ENCODE measurements at places on chromosomes 7 and 10.
A peak's percentile ranks its signal among the peaks of the same experiment; 100 is the strongest.

GRCh38 chr10:97676770-97677581 lies 10.1 kb downstream of the AVPI1 start:
- DNase-seq, result no peak

- no peak for DNase-seq
Observed at GRCh38 chr10:59073456-59074053, 102.9 kb upstream of the PHYHIPL start.

DNA sequence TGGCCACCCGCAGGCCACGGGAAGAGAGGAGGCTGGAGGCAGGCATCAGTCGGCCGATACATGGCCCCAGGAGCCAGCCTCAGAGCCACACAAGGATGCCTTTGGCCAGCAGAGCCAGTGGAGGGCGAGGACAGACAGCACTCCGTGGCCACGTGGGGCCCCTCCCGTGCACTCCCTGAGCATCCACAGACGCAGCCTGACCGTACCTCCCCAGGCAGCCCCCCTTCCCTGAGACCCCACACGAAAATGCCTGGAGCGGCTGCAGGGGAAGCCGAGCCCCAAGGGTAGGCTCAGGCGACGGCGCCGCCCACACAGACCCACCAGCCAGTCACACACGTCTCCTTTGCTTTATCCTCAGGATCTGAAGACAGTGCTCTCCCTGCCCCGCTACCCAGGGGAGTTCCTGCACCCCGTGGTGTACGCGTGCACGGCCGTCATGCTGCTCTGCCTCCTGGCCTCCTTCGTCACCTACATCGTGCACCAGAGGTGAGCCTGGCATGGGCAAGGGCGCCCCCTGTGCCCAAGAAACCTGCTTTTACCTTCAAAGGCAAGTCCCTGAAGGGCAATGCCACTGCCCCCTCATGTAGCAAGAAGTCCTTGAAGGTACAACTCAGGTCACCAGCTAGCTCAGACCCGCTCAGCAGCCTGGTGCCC lies 9.0 kb downstream of the ADGRA1 start:
- no peak for DNase-seq

GRCh38 chr7:74206589-74207120 lies 3.2 kb upstream of the LAT2 start:
- DNase-seq, result peak; percentile 42

GRCh38 chr7:150803161-150803860 lies 2.7 kb downstream of the TMEM176A start:
- DNase-seq, result no peak

GRCh38 chr7:16850614-16851466 lies 30.9 kb downstream of the AGR3 start:
- DNase-seq, result no peak

- peak; percentile 1 for DNase-seq
Observed at GRCh38 chr7:86667732-86668131, 24.0 kb downstream of the GRM3 start.

DNA sequence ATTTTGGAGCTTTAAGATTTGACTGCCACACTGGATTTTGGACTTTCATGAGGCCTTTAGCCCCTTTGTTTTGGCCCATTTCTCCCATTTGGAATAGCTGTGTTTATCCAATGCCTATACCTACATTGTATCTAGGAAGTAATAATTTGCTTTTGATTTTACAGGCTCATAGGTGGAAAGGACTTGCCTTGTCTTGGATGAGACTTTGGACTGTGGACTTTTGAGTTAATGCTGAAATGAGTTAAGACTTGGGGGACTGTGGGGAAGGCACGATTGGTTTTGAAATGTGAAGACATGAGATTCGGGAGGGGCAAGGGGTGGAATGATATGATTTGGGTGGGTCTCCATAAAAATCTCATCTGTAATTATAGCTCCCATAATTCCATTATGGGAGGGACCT lies 47.6 kb upstream of the PAPSS2 start:
- DNase-seq, result no peak

- no peak for DNase-seq
Observed at GRCh38 chr7:152596824-152597223, 79.1 kb downstream of the XRCC2 start.

GRCh38 chr10:35046074-35046473 lies 44.1 kb downstream of the CUL2 start:
- DNase-seq, result no peak

- no peak for DNase-seq
Observed at GRCh38 chr10:27506280-27506679, 2.2 kb downstream of the RAB18 start.

Measured in HCT116 (cell line).